AG20443 (cell line): ENCODE measurements at places on chromosomes 16 and 17.
A peak's percentile ranks its signal among the peaks of the same experiment; 100 is the strongest.

DNA sequence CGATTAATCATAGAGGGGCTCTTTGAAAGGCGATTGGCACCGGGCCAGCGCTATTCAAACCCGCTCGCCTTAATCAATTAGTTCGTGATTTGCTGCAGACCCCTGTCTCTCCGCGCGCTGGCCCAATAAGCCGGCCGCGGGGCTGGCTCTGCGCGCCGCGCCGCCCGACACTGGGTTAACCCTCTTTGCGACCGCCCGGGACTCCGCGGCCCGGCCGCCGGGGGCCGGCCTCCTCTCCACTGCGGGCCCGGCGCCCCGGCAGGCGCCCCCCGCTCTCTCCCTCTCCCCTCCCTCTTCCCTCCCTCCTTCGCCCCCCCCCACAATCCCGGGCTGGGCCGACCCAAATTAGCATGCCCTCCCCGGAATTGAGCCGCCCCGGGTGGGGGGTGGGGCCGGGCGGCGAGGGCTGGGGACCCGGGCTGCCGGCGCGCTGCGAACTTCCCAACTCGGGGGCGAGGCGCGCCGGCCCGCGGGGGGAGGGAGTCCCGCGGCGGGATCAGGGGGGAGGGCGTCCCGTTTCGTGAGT, 428 bp upstream of the SALL1 start:
- peak; percentile 88 for DNase-seq

DNA sequence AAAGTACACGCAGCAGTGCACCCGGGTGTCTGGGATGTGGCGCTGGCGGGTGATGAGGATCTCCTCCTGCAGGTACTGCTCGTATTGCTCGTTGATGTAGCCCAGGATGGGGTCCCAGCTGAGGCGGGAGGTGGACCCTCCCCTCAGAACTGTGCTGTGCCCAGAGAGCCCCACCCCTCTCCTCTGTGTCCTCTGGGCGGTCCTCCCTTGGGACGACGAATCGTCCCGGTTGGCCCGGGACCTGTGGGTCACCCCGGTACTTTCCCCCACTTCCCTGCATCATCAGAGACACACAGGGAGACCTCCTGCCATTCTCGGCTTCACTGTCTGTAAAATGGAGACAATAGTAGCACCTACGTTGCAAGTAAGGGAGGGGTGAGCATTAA, 4.2 kb downstream of the SEPTIN12 start:
- DNase-seq = no peak

GRCh38 chr17:64773836-64774761, 112.0 kb upstream of the SMURF2 start:
- DNase-seq = peak; percentile 39

- DNase-seq = peak; percentile 83
These were observed 24.8 kb downstream of the ITPRIPL2 start for GRCh38 chr16:19138601-19139000.

DNA sequence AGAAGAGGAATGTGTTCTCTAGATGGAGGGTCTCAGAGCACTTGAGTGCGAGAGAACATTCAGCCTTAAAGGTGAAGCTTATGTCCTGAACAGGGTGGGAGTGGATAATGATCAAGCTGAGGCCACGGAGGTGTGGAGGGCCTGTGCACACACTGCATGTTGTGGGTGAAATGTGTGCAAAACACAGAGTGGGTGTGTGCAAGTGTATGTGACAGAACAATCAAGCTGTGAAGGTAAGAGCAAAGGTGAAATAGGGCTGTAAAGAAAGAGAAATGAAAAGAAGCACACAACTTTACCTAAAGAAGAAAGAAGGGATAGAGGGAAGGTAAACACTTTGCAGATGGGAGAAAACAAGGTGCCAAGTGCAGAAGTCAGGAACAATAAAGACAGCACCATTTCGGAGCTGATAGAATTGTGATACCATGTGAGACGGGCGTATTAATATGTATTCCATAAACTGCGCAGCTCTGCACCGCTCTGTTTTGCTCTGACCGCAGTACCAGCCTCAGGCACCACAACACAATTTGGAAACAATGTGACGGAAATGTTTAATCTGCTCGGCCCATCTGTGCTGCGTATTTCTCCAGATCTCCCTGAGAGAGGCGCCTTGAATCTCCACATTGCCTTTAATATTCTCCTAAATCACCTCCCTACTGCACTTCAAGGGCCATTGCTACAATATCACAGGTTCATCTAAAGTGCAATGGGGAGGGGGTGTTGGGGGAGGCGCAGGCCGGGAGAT, 40.6 kb downstream of the SNX11 start:
- DNase-seq = no peak

GRCh38 chr17:50627782-50628601, 6.7 kb upstream of the ABCC3 start:
- no peak for DNase-seq

DNA sequence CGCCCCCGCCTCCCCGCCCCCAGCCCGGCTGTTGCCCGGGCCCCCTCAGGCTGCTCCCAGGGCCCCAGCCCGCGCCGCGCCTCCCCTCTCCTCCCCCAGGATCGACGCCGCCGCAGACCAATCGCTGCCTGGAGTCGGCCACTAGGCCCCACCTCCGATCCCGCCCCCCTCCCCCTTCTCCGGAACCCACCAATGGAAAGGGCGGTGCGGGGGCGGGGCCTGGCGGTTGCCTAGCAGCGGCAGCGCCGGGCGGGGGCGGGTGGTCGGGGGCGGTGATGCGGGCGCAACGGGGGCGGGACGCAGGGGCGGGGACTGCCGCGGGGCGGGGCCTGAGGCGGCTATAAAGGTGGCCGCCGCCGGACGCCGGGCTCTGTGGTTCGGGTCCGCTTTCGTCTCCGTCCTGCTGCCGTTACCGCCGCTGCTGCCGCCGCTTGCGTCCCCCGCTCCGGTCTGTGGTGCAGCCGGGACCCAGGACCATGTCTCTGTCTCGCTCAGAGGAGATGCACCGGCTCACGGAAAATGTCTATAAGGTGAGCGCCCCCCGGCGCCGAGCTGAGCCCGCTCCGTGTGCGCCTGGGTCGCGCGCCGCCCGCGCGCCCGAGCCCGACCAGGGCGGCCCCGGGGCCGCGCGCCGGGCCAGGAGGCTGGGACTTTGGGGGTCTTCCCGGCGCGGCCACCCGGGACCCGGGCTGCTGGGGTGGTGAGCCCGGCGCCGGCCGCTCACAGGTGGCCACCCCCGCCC, at the start of gene BAIAP2:
Gene BAIAP2 (plus strand): TSS at position 373 of the 742 bp plus-strand sequence. CDS start 104 bp downstream, at position 477.
- peak; percentile 100 for DNase-seq

- no peak for DNase-seq
These were observed 215.3 kb upstream of the SOX9 start for GRCh38 chr17:71905376-71906031.

DNA sequence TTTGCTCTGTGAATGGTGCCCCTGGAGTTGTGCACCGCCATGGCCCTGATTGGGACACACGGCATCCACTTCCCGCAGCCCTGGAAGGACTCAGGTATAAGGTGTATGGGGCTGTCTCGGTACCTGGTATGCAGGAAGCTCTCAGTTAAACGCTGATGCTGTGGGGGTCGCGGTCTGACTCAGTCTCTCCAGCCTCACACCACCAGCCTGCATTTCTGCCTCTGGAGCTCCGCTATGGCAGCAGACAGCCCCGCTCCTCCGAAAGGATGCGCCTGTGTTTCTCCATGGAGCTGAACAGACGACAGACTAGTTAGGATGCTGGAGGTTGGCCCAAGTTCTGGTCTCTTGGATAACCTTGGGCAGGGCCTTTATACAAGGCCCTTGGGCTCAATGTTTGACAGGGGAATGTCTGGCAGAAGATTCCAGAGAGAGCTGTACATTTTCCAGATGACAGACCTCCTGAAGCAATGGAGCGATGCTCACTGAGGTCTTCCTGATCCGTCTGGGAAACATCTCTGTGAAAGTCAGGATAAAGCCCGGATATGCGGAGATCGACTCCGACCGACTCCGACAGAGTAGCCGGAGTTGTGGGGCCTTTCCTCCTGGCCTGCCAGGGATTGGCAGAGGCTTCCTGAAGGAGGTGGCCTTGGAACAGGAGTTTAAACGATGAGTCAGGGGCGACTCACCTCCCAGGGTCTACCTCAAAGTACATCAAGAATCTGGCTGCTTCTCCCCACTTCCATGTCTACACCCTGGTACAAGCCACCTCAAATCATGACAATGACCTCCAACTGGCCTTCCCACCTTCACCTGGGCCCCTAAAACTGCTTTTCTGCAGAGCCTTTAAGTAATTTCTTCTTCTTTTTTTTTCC, 21.9 kb upstream of the BCAR1 start:
- no peak for DNase-seq

DNA sequence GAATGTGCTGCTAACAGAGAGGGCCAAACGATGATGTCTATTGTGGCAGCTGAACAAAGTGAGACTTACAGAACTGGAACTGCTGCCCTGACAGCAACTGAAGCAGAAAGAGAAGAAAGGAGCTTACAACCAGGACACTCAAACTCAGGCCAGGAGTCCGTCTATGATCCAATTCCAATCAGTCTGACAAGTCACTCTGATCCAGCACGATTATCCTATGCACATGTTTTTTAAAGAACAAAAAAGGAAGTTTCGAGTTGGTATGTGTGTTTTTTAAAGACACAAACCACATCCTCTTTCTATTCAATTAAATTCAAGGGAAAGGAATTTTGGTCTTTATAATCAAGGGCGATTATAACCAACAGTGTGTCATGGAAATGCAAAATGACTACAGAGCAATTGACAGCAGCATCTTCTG, 42.4 kb upstream of the MTMR4 start:
- no peak for DNase-seq

- no peak for DNase-seq
These were observed 40.4 kb downstream of the LAT start for GRCh38 chr16:29025218-29025617.

DNA sequence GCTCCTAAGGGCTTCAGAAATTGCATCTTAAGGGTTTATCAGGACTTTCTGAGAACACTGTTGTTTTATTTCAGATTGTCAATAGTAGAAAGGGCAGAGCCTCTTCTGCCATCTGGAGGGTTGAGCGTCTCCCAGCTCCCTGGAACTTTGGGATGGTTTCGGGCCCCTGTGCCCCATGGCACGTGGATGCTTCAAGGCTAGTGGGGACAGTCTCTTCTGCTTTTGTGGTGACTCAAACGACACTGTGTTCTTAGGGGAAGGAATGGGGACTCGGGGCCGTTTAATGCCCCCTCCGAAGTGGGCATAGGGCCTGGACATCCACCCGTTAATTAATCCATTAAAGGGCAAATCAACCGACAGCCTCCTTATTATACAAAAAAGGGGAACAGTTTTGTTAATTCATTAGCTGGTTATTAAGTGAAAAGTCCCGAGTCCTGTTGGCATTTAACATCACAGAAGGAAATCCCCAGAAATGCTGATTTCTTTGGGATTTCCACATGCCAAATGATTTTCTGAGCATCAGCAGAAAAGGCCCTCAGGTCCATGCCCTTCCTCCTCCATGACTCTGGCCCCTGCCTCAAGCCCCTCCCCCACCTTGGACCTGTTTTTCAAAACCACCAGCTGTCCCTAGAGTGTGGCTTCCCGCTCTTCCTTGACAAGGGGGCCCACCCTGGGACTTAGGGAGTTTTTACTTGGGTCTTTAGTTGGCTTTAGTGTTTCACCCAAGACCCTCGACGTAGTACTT, 68.7 kb downstream of the ARSG start:
- no peak for DNase-seq

DNA sequence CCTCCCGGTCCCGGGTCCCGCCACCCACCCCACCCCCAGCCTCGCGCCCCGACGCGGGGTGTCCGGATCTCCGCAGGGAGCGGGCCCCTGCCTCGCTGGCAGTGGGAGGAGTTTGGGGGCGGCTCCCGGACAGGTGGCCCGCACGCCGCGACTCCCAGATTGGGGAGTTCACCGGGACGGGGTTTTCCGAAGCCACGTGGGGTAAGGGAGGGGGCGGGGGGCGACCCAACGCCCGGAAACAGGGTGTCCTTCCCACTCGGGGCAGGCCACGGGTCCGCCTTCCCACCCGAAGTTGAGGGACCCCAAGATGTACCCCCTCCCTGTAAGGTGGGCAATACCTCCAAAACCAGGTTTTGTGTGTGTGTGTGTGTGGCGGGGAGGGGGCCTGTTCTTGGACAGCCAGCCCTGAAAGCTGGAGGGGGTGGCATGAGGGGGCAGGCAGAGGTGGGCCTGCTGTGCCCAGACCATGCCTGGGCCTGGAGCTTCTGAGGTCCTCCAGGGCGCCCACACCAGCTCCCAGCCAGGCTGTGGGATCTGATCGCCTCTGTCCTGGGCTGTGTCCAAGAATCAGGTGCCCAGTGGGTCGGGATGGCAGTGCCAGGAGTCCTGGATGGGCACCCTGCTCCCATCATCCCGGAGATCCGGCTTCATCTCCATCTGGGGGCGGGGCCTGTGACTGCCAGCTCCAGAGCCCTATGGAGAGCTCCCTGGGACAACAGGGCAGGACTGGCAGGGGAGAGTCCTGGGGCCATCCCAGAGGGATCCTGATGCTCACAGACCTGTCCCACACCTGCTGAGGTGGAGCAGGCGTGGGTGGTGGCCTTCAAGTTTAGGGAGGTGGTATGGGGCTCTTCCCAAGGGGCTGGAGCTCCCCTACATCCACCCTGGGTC, 767 bp downstream of the SYNGR2 start:
- peak; percentile 86 for DNase-seq

DNA sequence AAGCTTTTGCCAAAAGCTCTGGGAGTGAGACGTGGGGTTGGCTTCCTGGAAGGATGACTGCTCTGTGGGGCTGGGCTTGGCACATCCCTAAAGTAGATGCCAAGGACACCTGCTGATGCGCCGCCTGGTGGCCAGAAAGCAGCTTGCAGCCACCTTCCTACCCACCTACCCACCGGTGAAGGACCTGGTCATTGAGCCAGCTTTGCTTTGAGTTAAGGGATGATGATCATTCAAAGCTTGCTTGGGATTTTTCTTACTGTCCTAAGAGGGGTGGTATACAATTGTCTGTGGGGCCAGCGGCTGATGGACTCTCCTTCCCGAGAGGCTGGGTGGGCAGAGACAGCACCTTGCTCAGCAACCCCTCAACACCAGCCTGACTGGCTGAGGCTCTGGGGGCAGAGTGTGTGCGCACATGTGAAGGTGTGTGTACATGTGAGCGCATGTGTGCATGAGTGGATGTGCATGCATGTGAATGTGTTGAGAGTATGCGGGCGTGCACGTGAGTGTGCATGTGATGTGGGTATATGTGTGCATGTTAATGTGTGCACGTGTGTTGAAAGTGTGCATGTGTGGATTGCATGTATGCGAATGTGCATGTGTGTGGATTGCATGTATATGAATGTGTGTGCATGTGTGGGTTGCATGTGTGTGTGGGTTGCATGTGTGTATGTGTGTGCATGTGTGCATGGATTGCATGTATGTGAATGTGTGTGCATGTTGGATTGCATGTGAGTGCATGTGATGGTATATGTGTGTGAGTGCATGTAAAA, 18.6 kb downstream of the C1QTNF1 start:
- peak; percentile 73 for DNase-seq

DNA sequence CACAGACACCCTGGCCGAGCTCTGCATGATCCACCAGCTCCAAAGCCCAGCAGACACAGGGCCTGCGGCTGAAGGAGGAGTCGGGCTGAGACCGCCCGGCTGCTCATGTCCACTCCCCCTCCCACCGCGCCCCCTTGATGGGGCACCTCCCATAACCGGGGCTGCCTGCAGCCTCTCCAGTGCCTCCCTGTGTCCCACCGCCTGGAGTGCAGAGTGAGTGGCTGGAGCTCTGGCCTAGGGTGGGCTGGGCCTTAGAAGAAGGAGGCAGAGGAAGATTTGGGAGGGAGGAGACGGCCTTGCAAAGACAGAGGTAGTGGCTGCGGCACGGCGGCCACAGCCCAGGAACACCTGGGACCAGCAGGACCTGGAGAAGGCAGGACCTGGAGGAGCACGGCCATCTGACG, 4.0 kb downstream of the CBFA2T3 start:
- no peak for DNase-seq
